Cerebellum (tissue), 4 donors: ENCODE measurements at places on chromosomes 4 and X. TPM values are rescaled to one million over a fixed set of nuclear protein-coding genes. Genes with fewer than 3 reads are reported as not detected.

GRCh38 chr4:169662206-169662605, 41.8 kb downstream of the CLCN3 start:
- no peak for DNase-seq

GRCh38 chr4:147015491-147015890, 69.8 kb upstream of the TTC29 start:
- DNase-seq = no peak

Gene KIT
- total RNA-seq = 43.4 TPM

GRCh38 chrX:41022566-41022965, 62.7 kb upstream of the USP9X start:
- no peak for DNase-seq

Gene TMPRSS11A
- total RNA-seq = not detected

DNA sequence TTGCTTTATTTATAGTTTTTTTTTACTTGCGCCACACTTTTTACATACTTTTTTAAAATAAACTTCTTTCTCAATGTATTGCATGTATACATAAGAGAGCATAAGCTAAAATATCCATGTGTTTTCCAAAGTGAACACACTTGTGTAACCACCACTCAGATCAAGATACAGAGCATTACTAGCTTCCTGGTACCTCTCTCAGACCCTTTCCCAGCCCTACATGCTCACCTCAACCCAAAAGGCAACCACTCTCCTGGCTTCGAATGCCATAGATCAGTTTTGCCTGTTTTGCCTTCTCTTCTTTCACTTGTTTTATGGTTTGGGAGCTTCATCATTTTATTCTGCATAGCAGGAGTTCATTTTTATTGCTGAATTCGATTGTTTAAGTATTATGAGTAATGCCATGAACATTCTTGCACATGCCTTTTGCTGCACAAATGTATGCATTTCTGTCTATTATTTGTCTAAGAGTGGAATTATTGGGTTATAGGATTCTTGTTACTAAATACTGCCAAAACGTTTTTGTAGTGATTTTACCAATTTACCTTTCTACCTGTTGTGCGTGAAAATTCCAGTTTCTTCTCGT, 45.9 kb upstream of the NUDT6 start:
- DNase-seq = no peak

DNA sequence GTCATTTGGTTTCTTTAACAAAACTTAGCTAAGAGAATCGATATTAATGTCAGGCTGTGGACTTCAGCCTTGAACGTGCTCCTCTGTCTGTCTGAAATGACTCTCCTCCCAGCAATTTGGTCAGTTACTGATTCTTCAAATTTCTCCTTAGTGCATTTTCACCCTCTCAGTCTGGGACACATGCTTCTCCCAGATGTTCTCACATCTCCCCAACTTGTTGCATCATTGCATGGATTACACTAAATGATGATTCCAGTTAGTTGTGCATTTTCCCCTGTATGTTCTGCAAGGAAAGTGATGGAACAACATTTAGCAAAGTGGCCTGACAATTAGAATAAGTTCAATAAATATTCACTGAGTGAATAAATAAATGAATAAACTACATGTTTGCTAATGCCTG, 94.4 kb downstream of the NLGN4X start:
- DNase-seq = no peak

GRCh38 chr4:59805176-59805575, 1395.0 kb upstream of the ADGRL3 start:
- no peak for DNase-seq

Gene CYTL1
- total RNA-seq = 0.91 TPM

DNA sequence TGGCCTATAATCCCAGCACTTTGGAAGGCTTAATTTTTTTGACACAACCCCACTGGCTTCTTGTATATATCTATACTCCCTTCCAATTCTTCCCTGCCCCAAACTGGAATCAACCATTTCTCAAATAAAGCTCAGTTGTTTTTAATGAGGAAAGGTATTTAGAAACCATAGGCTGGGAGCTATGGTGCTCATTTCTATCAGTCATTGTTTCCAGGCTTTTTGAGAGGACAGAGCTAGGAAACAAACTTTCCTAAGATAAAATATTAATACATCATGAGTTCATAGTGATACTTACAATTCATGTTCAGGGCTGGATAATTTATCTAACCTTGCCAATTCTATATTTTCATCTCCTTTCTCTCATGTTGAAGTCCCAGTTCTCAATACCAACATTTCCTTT, 50.3 kb downstream of the BCOR start:
- no peak for DNase-seq

Gene MAGEC2
- total RNA-seq = not detected

- DNase-seq = no peak
Measured at GRCh38 chrX:19886375-19886774, 1.0 kb downstream of the SH3KBP1 start.

GRCh38 chr4:143701365-143701764, 890 bp upstream of the FREM3 start:
- no peak for DNase-seq

Gene HSFX4
- total RNA-seq = not detected

Gene PLP2
- 2.0 TPM for total RNA-seq

DNA sequence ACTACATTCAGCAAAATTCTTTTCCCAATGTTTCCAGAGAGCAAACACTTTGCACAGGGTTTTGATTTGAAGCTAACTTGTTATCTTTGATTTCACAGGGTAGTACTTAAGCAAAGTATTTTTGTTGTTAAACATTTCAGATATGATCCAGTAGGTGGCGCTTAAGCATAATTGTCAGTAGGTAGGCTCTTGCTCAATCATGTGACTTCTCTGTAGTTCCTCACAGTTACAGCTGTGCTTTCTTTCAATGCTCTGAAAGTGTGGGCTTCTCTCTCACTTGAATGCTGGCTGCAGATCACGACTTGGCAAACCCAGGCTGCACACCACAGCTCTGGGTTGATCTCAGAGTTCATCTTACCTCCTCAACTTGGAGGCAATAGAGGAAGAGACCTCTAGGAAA, 1016.5 kb downstream of the SH3BGRL start:
- DNase-seq = no peak

DNA sequence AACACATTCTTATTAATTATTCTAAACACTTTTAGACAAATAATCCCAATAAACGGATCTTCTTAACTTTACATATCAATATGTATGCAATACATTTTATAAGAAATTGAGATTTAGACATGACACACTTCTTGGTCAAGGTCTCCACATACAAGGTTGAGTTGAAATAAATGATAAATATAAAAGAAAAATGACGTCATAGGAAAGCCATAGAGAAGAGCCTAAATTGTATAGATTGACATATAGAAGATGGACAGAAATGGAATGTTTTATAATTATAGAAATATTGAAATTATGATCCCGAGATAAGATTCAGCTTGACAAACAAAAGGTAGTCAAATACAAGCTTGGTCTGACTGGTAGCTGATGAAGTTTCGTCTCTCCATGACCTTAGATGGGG, 87.4 kb downstream of the RNF150 start:
- DNase-seq = no peak

Gene SPANXA2
- total RNA-seq = not detected

DNA sequence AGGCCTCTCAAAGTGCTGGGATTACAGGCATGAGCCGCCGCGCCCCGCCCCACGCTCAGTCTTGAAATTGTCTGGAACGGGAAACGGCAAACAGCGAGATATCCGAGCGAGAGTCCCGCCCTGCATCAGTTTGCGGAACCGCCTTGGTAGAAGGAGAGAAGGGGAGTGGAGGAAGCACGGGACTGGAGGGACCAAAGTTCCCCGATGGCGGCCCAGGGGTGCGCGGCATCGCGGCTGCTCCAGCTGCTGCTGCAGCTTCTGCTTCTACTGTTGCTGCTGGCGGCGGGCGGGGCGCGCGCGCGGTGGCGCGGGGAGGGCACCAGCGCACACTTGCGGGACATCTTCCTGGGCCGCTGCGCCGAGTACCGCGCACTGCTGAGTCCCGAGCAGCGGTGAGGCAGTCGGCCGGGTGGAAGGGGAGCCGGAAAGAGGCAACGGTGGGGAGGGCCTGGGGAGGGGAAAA, at the start of gene BST1:
TSS of gene BST1 (plus strand) at position 125 of the 463 bp plus-strand sequence. CDS start at position 205, 80 bp downstream.
- no peak for DNase-seq

GRCh38 chr4:42570221-42570620, 86.7 kb downstream of the ATP8A1 start:
- peak; percentile 79 for DNase-seq

DNA sequence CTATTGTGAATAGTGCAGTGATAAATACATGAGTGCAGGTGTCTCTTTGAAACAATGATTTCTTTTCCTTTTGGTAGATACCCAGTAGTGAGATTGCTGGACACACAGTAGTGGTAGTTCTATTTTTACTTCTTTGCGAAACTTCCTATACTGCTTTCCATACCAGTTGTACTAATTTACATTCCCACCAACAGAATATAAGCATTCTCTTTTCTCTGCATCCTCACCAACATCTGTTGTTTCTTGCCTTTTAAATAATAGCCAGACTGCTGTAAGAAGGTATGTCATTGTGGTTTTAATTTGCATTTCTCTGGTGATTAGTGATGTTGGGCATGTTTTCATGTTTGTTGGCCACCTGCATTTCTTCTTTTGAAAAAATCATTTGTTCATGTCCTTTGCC, 105.9 kb downstream of the COL4A6 start:
- no peak for DNase-seq

- no peak for DNase-seq
Measured at GRCh38 chr4:104457308-104457981, 37.2 kb downstream of the CXXC4 start.

Gene TLR10
- 1.2 TPM for total RNA-seq

- no peak for DNase-seq
Measured at GRCh38 chr4:46852800-46853199, 56.2 kb downstream of the COX7B2 start.

DNA sequence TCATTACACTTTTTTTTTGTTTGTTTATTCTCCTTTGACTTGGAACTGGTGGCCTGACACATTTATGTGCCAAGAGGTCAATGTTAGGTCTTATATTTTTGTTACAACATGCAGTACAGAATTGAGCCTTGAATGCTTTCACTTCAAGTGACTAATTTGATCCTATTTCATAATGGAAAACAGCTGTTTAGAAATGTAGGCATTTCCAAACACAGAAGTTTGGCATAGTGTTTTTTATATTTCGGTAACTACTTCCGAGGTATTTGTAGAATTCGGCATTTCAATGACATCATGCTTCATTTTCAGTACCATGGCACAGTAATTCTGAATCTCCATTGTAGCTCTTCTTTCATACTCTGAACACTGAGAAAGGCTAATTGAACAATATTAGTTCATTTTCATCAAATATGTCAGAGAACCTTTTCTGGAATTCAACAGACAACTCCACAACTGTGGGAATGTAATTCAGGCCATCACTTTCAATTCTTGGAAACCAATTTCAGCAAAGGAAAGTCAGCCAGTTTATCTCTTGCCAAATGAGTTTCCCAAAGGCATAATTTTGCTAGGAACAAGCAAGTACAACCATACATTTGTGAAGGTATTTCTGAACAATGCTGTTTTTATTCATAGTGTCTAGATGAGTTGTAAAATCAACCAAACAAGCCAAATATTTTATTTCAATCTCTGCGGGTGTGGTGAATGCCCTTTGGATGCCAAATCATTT, 11.4 kb downstream of the FAM120C start:
- DNase-seq = no peak

DNA sequence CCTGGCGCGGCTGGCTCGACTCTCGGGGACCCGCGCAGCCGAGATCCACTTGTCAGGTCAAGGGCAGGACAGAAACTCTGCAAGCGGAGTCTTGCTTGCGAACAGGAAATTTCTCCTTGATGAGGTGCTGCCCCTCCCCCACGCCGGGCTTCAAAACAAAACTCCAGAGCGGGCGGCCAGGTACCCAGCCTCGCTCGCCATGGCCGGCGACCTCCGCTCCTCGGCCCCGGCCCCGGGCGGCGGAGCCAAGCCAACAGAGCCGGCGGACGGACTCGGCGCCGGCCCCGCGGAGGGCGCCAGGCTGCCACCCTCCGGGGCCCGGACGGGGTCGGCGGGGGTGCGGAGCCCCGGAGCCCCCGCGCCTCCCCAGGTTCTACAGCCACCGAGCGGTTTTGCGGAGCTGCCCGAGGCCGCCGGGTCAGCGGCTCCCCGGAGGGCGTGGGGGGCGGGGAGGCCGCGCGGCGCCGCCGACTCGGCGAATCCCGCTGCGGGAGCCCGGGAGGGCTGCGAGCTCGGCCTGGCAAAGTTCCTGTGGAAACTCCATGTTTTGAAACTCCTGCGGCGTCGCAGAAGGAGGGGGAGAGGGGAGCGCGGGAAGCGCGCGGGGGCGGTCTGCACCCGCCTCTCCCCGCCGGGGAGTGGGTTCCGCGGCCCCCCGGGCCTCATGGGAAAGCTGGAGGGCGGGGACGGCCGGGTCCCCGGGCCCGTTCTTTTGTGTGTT, 11.7 kb upstream of the BCOR start:
- DNase-seq = peak; percentile 7

Gene TBX22
- total RNA-seq = 0.18 TPM

Gene GATA1
- not detected for total RNA-seq

DNA sequence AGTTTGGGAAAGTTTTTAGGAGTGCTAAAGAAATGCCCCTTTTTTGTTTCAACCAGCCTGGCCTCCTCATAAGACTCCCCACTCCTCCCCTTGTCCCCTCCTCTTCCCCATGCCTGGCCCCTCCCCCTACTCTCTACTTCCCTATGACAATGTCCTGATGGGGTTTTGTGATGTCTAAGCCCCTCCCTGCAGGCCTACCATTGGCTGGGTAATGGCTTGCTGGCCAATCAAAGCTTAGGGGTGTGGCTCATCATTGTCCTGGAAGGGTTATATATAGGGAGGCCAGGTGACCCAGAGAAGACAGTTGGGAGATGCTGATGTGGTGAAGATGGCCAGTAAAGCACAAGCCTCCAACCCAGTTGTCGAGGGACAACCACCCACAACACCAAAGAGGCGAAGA, 48.2 kb upstream of the PASD1 start:
- no peak for DNase-seq

DNA sequence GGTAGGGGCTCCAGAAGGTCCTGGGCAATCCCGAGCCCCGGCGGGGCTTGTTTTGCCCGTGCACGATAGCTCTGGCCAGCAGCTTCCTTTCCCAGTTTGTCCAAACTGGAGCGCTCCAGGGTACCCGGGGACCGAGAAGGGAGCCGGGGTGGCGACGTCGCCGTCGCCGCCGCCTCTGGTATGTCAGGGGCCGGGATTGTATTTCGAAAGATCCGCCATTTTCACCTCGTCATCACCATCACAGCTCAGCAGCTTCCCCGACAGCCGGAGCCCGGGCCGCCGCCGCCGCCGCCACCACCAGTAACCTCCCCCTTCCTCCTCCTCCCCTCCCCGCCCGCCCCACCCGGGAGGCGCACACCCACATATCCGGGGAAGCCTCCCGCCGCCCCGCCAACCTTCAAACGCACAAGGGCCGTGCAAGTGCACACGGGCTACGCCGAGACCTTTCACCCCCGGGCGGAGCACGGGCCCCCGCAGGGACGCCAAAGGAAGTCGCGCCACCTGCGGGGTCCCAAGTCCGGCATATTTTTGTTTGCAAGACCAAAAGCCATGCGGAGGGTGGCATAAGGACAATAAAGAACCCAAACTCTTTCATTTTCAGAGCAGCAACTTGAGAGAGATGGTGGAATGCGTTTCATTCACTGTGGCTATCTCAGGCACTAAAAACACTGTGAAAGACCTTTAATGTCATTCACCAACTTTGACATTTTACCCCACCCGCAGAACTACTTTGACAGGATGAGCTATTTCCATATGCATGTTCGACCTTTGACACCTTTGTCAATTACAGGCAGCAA, at the start of gene LIN54:
TSS of gene LIN54 (minus strand) at position 302 of the 797 bp plus-strand sequence. CDS start 25,979 bp downstream, outside the sequence.
- DNase-seq = peak; percentile 71

GRCh38 chr4:40283968-40284367, 51.2 kb upstream of the CHRNA9 start:
- DNase-seq = no peak

- DNase-seq = no peak
Measured at GRCh38 chr4:145868637-145869409, 69.8 kb downstream of the ZNF827 start.

- no peak for DNase-seq
Measured at GRCh38 chr4:80535551-80535950, 200.0 kb downstream of the CFAP299 start.
